ENCODE measurements at places on chromosomes 7 and 10.

DNA sequence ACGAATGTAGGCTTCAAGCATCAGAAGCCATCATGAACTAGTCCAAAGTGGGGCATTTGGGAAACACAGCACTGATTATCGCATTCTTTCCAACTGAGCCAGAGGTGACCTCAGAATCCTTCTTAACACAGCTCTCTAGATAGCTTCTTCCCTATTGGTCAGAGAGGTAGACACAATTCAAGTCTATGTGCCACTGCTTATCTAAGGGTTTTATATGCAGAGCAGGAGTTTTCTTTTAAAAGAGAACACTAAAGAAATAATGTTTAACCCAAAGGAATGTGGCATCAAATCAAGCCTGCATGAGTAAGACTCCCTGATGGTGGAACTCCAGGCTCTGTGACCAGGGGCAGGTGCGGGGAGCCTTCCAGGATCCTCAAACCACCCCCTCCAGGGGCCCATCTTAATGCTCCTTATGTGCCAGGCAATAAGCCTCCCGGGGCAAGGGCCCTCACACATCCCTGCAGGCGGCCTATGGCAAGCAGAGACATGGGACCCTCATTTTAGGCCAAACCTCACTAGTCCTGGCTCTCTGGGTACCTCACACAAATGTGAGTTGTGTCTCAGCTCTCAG, 13.8 kb downstream of the HSPA12A start:
- DNase-seq = no peak

DNA sequence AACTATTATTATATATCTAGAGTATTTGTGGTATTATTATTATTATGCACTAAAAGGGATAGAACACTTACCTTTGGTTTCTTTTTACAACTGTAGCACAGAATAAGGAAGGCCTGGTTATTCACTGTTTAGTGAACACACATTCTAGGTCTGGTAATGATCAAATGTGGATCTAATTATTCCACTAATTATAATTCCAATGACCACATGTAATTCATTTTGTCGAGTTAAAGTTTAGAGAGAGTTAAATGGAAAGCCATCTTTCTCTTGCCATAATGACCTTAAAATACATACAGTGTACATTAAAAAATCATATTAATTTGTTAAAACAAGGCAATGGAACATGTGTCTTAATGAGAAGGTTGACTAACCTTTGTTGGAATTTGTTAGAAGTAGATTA, 147.8 kb downstream of the SEM1 start:
- DNase-seq = no peak

DNA sequence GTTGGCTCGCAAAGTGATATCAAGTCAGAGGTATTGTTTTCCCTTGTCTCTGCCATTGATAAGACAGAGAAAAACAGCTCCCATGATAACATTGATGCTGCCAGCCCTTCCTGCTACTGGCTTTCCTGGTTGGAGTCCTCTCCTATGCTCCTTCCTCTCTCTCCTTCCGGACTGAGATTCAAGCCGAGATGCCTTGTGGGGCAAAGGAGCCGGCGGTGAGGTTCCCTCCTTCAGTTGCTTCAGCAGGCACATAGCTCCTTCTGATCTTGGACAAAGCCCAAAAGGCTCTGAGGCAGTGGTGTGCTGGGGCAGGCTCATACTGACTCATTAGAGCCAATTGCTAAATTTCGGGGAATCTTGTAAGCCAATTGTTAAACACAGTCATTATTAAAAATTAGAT, 8.8 kb upstream of the ZCCHC24 start:
- DNase-seq = no peak

DNA sequence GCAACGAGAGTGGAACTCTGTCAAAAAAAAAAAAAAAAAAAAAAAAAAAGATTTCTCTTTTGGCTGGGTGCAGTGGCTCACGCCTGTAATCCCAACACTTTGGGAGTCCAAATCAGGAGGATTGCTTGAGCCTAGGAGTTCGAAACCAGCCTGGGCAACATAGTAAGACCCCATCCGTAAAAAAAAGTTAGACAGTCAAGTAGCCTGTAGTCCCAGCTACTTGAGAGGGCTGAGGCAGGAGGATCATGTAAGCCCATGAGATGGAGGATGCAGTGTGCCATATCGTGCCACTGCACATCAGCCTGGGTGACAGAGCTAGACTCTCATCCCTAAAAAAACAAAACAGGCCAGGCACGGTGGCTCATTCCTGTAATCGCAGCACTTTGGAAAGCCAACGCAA, 25.2 kb downstream of the PDLIM1 start:
- no peak for DNase-seq

- DNase-seq = no peak
These were observed 4.4 kb downstream of the RASSF4 start for GRCh38 chr10:44963772-44964633.

DNA sequence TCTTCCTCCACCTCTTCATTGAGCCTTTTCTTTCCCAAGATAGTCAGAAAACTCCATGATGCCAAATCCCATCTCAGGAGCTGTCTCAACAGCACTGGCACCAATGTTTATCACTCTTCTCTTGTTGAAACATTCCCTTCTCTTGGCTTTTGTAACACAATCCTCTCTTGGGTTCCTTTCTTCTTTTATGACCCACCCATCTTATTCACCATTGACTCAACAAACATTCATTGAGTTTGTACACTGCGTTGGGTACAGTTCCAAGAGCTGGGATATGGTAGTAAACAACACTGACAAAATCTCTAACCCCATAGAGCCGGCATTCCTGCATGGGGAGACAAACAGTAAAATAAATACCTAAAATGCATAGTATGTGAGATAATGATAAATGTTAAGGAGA, 577.5 kb downstream of the INHBA start:
- no peak for DNase-seq

DNA sequence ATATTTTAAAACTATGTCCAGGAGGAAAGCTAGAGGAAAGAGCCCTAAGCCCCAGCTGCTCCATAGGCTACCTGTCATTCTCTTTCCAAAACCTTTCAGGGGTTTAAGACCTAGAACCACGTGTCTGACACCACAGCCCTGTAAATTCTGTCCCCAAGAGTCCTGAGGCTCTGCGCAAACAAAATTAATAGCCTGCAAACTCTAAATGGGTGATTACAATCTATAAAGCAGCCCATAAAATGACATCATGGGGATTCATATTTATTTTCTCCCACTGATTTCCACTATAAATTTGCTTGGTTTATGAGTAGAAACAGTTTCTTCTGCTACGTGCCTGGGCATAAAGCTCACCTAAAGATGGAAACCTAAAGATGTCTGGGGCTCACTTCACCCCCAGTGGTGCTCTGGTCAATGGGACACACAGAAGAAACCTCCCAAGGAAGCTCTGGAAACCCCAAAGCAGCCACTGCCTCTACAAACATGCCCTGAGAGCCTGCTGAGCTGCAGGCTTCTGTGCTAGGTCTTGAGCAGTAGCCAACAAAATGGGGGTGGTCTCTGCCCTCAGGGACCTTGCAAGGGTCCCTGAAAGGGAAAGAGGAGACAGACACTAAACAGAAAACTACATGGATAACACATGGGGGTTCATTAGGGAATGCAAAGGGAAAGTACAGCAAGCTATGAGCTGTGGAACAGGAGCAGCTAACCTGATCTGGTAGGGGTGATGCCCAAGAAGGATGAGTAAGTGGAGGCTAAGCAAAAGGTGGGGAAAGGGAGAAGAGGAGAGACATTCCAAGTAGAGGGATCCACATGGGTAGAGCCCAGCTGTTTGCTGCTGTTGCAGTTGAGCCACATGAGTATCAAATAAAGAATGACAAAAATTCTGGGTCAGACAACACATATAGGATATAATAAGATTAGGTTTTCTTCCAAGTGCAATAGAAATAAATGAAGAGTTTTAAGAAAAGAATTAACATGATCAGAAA, 331.7 kb downstream of the KCNMA1 start:
- DNase-seq = no peak

DNA sequence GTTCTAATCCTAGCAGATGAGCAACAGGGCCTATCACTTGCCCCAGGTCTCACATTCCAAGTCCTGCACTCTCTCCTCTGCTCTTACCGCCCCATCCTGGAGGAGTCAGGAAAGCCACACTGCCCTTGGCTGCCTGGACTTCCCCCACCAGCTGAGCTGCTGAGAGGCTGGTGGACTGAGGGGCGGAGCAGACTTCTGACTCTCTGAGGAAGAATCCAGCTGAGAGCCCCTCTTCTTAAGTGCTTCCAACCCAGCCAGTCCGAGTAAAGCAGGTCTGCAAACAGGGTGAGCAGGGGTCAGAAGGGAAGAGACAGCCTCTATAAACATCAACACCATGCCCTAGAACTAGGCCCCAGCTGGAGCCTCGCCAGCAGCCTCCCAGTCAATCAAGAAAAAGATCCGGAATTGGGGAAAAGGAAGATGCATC, 92.4 kb upstream of the TMEM72 start:
- DNase-seq = no peak

- peak; percentile 60 for DNase-seq
These were observed 150.4 kb downstream of the SFMBT2 start for GRCh38 chr10:7260412-7260900.

DNA sequence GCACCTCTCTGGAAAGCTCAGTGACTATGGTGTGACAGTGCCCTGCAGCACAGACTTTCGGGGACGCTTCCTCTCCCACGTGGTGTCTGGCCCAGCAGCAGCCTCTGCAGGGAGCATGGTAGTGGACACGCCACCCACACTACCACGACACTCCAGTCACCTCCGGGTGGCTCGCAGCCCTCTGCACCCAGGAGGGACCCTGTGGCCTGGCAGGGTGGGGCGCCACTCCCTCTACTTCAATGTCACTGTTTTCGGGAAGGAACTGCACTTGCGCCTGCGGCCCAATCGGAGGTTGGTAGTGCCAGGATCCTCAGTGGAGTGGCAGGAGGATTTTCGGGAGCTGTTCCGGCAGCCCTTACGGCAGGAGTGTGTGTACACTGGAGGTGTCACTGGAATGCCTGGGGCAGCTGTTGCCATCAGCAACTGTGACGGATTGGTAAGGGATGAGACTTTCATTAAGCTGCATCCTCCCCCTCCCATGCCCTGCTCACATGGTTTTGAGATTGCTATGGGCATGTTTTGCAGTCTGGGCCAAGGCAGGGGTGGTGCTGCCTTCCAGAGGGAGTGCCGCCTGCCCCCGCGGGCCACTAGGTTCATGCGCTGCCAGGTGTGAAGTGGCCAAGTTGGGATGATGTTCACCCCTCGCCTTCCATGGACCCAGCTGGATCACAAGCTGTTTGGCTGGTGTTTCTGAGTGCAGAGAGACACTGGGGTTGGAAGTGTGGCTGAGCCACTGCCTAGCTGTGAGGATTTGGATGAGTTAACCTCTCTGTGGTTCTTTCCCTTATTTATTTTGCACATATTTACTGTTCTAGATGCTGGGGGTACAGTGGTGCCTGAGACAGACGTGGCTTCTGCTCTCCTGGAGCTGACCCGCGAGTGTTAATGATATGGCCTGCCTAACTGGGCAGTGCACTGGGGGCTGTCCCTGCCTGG, 2.5 kb downstream of the ADAMTS14 start:
- DNase-seq = no peak

DNA sequence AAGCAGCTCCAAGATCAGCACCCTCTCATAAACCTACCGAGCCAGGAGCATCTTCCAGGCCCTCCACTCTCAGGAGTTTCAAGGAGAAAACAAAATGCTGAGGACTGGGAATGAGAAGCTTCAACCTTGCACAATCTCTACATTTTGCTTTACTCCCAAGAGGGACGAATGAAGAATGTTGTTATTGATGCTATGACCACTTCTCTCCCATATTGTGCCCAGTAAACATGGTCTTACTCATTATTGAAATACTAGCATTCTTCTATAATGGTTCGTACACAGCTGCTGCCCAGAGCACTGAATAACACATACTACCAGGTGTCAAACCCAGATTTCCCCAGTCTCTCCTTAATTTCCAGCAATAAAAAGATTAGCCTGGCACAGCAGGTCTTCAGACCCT, 63.4 kb upstream of the BET1 start:
- DNase-seq = no peak

DNA sequence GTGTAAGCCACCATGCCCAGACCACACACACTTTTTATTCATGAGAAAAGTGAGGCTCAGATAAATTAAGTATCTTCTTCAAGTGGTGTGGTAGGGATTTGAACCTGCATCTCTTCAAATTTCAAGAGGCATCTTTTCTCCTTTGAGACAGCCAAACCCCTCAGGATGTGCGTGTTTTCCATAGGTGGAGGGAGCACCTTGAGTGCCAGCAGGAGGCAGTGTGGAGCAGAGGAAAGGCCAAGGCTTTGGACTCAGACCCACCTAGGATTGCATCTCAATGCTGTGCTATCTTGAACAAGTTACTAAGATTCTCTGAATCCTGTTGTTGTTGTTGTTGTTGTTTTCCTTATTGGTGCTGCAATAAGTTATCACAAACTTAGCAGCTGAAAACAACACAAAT, 40.2 kb upstream of the MYL10 start:
- no peak for DNase-seq

- no peak for DNase-seq
These were observed 7.9 kb downstream of the CALML3 start for GRCh38 chr10:5532618-5533097.

- DNase-seq = peak; percentile 95
These were observed 10.4 kb downstream of the ATG9B start for GRCh38 chr7:151013733-151014497.

GRCh38 chr10:35959252-35959651, 317.2 kb upstream of the FZD8 start:
- no peak for DNase-seq

GRCh38 chr10:115879372-115880089, 393.5 kb downstream of the GFRA1 start:
- DNase-seq = no peak

- no peak for DNase-seq
These were observed 90.0 kb downstream of the ST7 start for GRCh38 chr7:117043108-117043825.

DNA sequence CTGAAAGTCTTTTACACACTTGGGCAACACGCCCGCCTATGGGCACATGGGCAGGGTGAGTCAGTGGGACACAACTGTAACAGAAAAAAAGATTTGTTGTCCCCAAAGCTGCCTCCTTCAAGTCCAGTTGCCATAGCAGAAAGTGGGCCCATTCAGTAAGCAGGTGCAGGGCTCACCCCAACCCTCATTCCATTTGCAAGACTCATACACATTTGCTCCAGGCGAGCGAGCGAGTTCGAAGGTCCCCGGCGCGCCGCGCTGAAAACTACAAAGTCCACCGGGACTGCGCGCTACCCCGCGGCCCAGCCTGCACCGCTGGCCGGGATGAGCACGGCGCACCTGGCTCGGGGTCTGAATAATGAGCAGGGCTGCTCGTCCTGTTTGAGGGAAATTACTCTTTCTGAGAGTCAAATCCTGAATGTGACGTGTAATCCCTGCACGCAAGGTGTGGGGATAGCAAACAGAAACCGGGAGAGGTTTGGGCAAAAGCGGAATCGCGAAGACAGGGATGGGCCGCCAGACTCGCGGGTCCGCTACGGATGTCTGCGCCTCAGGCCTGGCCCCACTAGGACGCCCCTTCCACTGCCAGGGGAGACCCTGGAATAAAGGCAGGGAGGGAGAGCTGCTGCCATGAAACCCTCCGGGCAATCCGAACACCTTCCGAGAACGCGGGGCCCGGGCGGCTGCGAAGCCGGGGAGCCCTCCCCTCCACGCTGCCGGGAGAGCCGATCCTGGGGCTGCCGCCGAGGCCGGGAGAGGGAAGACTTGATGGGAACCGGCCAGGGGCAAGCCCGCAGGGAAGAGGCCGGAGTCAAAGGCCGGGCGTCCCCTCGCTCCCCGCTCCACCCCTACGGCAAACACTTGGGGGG, 982 bp downstream of the COBL start:
- no peak for DNase-seq
